ENCODE measurements at places on chromosomes 7 and 10.

DNA sequence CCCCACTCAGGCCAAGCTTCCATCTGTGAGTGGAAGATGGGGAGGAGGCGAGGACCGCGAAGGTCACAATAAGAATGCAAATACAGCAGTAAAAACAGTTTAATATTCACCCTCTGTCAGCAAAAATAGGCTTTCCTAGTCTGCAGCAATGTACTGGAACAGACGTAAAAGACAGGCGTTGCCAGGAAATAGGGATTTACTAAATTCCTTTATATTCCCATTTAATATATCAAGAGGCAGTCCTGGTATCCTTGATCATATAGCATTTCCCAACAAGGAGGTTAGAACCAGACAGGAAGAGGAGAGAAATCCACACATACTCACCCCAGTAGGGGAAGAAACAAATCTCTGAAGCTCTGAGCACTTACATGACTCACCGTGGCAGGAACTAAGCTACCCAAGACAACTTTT is 1054.9 kb upstream of the C7orf33 start:
- no peak for DNase-seq

DNA sequence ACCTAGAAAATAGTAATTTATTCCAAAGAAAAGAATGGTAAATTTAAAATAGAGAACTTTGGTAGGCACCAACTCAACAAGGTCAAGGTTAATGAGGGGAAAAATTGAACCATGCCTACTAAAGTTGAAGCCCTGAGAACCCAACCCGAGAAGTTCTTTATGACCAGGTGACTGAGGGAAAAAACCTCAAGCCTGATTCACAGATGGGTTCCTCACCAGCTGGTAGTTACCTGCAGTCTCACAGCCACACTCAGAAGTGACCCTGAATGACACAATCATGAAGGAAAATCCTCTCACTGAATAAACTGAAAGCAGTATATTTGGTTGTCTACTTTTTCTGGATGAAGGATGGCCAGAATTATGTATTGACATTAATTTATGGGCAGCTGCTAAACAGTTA is 7.0 kb downstream of the C10orf67 start:
- no peak for DNase-seq

DNA sequence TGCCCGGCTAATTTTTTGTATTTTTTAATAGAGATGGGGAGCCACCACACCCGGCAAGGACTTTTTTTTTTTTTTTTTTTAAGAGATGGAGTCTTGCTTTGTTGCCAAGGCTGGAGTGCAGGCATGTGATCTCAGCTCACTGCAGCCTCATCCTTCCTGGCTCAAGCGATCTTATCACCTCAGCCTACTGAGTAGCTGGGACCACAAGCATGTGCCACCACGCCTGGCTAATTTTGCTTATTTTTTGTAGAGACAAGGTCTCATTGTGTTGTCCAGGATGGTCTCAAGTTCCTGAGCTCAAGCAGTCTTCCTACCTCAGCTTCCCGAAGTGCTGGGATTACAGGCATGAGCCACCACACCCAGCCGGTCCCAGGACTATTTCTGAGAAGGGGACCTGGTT is 9.3 kb upstream of the MCU start:
- DNase-seq = no peak

DNA sequence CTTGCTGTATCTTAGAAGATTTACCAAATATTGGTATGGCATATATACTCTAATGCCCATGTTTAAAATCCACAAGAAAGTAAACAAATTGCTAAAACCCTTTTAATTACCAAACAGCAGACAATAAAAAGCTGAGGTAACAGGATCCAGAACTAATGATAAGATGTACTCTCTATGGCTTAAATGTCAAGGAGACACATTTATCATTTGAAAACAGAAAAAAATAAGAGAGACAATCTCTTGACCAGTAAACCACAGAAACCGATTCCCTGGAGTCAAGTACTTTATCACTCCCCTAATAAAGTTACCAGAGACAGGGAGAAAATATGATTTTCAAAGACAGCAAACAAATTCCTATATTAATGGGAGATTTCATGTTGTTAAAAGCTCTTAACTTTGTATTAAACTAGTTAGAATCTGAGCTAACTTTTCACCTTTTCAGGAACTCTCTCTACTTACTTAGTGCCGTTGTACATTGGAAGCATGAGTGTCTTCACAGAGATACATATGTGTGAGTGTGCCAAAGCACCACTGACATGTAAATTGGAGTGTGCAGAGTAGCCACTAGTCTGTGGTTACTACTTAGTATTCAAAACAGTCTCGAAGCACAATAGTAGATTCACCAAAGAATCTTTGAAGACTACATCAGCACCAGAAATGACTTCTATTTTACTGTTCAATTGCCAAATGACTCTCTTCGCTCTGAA is 44.2 kb downstream of the TSPAN12 start:
- DNase-seq = no peak

GRCh38 chr10:24262929-24263590 is 54.1 kb downstream of the KIAA1217 start:
- no peak for DNase-seq

GRCh38 chr10:12797471-12798262 is 203.8 kb downstream of the CCDC3 start:
- DNase-seq = no peak

DNA sequence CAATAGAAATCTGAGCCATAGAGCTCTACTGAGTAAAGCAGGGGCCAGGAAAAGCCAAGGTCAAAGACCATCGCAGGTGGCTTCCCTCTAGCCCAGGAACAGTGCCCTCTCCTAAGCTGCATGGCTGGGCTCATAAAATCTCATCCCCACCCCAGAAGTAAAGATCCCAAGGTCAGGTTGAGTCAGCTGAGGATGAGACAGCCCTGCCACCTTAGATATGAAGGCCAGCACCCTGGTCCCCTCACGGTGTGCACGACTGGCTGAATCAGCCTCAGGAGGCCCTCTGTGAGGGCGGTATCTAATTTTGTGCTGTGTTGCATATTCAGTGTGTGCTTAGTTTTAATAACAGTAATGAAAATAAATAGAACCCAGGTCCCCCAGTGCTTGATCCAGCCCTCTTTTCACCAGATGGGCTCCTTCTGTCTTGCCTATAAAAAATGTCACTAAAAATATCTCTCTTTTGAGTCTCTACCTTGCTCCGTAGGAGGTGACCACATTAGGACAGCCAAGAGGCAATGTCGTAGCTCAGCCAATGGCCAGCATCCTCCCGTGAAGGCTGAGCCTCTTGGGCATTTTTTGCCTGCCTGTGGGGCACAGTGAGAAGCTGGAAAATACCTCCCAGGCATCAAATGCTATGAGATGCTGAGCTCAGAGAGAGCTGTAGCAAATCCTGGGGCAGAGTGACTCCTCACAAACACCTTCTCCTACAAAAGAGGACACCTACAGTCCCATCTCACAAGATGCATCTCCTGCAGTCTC is 424.0 kb downstream of the PLXNA4 start:
- DNase-seq = no peak

DNA sequence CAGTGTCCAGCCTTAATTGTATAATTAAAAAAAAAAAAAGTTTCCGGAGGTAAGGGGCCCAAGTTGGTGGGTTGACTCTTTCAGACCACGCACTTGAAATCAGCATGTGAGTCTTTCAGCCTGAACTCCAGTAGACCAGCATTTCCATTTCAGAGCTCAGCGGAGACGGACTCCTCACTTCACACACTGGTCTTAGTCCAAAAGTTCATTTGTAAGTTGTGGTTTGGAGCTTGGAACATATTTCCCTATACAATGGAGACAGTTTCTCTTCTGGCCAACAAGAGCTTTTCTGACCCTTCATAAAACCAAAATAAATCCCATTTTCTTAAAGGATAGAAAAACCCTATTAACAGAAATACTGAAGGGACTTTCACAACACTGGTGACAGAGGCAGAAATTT is 41.0 kb downstream of the ATXN7L1 start:
- no peak for DNase-seq

- no peak for DNase-seq
Observed at GRCh38 chr10:44330431-44330830, 54.5 kb downstream of the CXCL12 start.

- no peak for DNase-seq
Observed at GRCh38 chr7:51288896-51289622, 27.6 kb downstream of the COBL start.
